SK-MEL-5 (cell line): ENCODE measurements at places on chromosomes 3 and 15.

DNA sequence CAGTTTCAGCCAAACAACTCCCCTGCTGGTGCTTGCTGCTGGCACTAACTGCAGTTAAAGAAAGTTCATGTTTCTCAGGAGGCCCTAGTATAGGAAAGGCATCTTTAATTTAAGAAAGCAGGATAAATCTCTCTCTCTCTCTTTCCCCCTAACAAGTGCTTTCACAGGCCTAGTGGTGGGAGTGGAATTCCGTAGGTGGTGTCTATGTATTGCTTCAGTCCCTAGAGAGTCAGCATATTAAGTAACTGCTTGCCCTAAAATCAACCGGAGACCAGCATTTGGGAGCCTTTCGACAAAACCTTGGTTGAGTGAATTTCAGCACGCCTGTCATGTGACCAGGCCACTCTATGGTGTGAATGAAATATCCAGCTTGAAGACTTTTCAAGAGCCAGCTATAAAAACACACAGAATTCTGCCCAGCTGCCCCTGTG, 169.2 kb upstream of the TGFBR2 start:
- peak; percentile 16 for DNase-seq

DNA sequence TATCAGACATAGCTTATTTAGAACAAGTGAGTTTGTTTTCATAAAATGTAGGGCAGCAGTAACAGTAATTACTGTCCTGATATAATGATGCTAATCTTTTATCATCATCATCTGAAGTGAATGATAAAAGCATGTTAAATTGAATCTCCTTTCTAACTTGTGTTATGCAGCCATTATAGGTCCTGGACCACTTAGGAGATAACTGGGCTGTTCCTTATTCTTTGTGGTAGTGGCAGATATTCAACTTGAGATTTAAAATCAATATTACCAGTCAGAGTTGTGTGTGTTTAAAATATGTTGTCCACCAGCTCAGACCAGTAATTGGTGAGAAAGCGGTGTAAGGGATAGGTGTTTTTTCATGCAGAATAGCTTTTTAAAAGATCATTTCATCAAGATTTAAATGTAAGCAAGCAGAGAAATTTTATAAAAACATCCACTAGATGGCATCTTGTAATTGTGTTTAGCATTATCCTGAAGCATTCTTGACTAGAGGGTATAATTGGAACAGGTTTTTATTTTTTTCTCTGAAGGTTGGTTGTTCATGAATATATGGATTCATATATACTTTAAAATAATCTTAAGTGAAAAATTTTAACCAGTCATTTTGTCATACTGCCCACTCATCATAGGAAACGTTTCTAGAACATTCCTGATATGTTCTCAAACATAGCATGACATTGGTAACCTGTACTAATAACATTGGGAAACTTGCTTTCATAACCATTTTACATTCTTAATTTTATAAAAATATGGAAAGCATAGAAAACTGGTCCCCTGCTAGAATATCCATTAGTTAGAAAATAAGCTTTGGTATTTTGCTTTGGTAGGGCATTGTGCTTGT, 153.9 kb downstream of the BBX start:
- DNase-seq: peak; percentile 56

DNA sequence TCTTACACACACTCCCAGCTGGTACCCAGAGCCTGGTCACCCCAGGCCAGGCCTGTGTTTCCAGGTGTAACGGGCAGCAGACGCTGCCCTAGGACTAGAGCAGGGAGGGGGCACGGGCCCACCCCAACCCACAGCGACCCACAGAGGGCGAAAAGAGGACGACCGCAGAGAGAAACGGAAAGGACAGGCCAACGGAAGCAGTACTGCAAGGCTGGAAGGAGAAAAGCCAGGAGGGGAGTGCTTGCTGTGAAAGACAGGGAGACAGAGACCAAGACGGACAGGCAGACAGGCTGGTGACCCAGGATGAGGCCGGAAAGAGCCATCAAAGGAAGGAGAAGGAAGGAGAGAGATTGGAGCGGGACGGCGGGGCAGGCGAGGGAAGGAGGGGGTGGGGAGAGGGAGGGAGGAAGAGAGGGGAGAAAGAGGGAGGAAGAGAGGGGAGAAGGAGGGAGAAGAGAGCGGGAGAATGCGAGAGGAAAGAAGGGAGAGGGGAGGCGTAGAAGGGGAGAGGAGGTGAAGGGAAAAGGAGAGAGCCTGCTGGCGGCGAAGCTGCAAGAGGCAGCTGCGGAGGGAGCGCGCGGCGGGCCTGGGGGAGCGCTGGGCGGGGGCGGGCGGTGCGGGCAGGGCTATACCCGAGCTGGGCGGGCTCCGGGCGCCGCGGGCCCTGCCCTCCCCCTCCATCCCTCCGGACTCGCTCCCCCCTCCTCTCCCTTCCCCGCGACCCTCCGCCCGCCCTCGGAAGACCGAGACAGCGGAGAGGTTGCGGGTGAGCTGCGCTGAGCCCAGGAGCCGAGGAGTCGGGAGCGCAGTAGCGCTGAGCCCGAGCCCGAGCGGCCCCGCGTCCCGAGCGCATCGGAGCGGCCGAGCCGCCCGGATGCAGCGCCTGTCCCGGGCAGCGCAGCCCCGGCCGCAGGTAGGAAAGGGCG, at the start of gene SLC6A1:
SLC6A1 (plus strand) TSS at position 732 of the 926 bp plus-strand sequence. CDS start 24,464 bp downstream, outside the sequence.
- no peak for DNase-seq

DNA sequence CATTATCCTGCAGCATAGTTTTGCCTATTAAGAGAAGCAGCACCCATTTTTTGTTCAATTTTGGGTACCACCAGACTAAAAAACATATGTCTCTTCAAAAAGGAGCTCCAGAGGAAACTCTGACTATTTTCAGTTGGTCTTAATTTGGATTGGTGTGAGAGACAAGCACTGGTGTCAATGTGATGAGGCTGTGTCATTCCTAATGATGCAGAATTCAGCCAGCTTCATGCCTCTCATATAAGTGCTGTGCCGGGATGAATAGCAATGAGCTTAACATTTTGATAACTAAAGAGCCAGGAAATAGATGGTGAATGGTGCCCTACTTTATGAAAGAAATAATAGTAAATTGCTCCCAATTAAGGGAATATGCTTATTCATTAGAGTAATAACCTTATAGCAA, 15.9 kb downstream of the POPDC2 start:
- no peak for DNase-seq

DNA sequence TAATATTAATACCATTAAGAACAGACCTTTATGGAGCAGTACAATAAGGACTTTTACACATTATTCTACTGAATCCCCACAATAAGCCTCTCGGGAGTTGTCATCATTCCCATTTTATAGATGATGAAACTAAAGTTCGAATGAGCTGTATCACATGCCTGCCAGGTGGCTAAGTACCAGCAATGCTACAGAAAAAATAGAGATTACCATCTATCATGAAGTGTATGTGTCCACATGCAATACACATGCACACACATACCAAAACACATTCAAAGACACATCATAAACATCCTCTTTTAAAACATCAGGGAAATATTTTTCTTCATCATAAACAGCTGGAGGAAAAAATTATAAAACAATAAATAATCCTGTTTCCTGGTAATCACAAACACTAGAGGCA, 136.6 kb downstream of the SUCLG2 start:
- no peak for DNase-seq
